ENCODE measurements at places on chromosomes 2 and 18.

GRCh38 chr2:240240781-240241180 lies 100.3 kb upstream of the OTOS start:
- DNase-seq, result no peak

GRCh38 chr2:216583606-216584005 lies 49.6 kb upstream of the IGFBP2 start:
- no peak for DNase-seq

GRCh38 chr2:238777369-238778067 lies 70.4 kb upstream of the TWIST2 start:
- DNase-seq, result no peak

GRCh38 chr18:42914476-42914875 lies 201.0 kb downstream of the RIT2 start:
- DNase-seq, result no peak

DNA sequence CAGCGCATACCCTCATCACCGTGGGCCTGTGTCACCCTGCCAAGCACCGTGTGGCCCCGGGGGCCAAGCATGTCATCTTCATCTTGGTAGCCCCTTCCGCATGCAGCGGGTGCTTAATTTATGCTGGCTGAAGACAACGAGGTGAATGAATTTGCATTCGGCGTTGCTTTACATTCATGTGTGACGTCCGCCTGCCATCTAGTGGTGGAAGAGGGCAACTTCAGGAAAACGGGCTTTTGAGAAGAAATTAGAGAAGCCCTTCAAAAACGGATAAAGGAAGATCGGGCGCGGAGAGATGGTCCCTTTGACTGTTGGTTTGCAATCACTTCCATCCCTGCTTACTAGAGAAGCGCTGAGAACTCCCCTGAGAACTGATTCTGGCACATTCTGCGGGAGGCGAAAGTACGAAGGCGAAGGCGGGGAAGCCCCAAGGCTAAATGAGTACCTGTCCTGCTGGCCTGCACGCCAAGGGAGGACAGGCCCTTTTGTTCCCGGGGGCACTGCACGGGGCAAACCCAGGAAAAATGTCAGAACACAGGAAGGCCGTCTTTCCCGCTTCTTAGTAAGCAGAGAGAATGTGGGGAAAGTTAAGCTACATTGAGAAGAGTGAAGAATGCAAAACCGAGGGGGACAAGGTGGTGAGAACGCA lies 145.9 kb downstream of the ZNF516 start:
- DNase-seq, result peak; percentile 18

DNA sequence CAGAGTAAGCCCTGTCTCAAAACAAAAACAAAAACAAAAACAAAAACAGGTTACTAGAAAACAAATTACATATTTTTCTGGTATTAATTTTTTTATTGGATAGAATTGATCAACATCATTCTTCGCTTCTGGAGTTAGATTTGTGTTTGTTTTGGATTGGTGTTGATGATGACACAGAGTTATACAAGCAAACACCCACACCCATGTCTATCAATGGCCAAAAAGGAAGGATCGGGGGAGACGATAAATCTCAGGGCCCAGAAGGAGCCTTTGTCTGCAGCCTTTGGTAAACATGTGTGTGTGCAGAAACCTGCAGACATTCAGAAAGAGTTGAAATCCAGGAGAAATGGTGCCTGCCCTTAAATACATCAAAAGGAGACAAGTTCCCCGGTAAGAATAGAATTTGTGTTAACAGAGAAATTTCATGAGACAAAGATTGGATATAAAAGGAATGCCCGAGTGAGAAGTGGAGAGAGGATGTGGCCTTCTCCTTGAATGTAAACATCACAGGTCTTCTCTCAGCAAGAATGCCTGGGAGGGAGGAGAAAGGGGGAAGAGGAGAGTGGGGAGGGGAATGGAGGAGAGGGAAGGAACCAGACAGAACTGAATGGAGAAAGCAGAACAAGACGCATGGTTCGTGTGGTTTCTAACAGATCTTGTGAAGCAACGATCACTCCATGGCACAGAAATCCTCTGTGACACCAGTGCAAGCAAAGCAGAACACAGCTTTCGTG lies 40.4 kb upstream of the TMEM178A start:
- DNase-seq, result no peak

GRCh38 chr2:237137626-237138323 lies 52.1 kb downstream of the COPS8 start:
- DNase-seq, result no peak

GRCh38 chr18:27794181-27794926 lies 382.6 kb downstream of the CDH2 start:
- DNase-seq, result no peak

- DNase-seq, result no peak
These were observed 344.9 kb downstream of the TDRD15 start for GRCh38 chr2:21468624-21469023.

- DNase-seq, result no peak
These were observed 68.0 kb downstream of the DAW1 start for GRCh38 chr2:227939271-227940027.

DNA sequence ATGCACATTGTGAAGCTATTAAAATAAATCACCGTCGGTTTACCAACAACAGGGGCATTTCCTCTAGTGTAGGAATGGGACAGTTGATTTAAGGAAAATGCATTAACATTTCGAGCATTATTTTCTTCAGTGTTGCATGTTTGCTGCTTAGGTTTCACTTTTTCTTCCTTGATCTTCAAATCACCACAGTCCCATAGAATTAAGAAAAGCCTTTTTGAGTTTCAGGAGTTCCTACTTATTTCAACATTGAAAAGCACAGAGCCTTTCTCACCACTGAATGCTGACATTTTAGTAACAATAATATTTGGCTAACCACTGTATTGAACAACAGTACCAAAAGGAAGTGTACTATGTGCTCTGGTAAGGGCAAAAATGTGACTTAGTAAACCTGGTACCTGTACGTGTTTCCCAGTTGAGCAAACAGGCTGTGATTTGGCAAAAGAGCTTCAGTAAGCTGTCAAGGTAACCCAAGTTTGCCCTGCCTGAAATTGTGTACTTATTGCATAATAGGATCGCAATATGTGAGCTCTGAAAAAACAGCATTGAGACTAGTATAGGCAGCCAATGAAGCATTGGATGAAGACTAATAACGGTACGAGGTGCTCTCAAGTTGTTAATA lies 2.2 kb downstream of the LRRTM4 start:
- DNase-seq, result no peak

DNA sequence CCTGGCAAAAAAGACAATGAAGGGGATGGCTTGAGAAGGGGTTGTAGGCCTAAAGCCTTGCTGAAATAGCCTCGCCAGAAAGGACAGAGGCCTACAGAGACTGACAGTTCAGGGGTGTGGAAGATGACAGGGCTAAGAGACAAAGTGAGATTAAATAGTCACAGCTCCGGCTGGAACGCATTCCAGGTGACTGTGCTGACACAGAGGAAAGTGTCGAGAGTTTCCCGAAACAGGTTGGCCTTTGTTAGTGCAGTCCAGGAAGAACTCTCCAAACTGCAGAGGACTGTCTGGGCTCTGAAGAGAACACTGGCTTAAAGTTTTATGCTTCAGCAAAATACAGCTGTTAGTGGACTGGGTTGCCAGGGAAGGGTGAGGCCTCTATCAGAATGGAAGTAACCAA lies 52.8 kb downstream of the METTL4 start:
- no peak for DNase-seq

DNA sequence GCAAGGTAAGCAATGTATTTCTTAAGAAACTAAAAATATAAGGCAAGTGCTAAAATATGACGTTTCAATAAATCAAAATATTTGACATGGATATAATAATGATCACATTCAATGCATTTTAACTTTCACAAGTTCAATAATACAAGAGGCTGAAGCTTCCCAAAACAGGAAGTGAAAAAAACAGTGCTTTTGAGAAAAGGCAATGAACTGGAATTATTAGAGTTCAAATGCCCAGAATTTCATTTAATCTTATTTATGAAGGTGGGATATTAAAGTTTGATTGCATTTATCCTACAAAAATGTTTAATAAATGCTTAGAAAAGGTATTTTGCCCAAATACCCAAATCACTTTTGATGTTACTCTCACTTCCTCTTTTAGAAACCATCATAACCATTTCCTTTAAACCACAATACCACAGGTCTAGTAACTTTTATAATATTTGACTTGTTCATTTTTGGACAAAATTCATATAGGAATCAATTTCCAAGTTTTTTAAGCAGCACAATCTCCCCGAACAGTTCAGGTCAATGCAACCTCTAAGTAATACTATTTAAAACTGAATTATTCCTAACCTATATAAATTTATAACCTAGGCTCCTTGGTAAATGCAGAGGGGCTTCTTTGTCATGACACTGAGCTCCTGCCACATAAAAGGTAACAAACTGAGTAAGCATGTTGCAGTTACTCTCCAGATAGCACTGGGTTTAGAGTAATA lies 2.1 kb downstream of the NCKAP1 start:
- DNase-seq, result peak; percentile 15

- DNase-seq, result no peak
These were observed 29.9 kb upstream of the STAT4 start for GRCh38 chr2:191180713-191181112.

GRCh38 chr2:62293490-62294271 lies 97.8 kb downstream of the B3GNT2 start:
- DNase-seq, result no peak

- no peak for DNase-seq
These were observed 28.2 kb upstream of the NARS1 start for GRCh38 chr18:57649556-57650500.

- DNase-seq, result no peak
These were observed 186.9 kb downstream of the TWIST2 start for GRCh38 chr2:239034561-239035341.

GRCh38 chr2:68043695-68044094 lies 19.1 kb downstream of the C1D start:
- DNase-seq, result no peak
